ENCODE measurements at places on chromosomes 12 and 14.
A peak's percentile ranks its signal among the peaks of the same experiment; 100 is the strongest.

DNA sequence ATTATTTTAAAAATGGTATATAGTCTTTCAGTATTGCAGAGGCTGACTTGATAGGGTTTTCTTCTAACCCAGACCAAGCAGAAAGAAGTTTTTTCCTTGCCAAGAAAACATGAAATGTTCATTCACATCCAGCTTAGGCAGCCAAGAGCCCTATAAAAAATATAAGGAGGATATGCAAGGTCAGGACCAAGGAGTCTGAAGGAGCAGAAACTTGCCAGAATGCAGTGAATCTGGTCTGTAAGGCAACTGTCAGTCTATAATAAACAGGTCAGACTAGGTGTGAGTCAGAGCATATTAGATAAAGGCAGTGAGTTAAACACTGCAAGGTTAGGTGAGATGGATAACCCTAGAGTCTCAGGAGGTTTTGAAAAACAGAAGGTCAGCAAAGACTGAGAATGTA lies 645.5 kb downstream of the C12orf50 start:
- no peak for DNase-seq

DNA sequence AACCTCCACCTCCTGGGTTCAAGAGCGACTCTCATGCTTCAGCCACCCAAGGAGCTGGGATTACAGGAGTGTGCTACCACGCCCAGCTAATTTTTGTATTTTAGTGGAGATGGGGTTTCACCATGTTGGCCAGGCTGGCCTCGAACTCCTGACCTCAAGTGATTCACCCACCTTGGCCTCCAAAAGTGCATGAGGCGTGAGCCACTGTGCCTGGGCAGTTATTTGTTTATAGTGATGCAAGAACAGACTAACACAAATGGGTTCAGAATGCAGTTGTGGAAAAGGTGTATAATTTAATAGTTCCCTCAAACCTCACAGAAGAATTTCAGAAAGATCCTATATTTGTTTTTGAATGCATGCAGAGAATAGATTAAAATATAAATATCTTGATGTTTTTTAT lies 447.1 kb downstream of the ZFP36L1 start:
- no peak for DNase-seq

- DNase-seq: no peak
Measured at GRCh38 chr12:113955109-113955970, 10.8 kb downstream of the RBM19 start.

DNA sequence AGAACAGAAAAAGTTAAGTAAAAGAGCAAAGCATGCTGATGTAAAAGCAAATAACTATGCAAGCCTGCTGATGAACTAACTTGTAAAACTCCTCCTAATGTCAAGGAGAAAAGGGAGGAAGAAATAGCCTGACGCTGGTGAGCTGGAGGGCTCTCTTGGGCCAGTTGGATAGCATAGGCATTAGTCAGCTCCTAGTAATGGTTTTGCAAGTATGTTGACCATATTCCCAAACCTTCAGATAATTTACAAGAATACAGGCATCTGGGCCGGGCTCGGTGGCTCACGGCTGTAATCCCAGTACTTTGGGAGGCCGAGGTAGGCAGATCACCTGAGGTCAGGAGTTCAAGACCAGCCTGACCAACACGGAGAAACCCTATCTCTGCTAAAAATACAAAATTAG lies 871.4 kb downstream of the C12orf50 start:
- DNase-seq: peak; percentile 49

- no peak for DNase-seq
Measured at GRCh38 chr14:65470404-65470880, 57.9 kb downstream of the FUT8 start.

DNA sequence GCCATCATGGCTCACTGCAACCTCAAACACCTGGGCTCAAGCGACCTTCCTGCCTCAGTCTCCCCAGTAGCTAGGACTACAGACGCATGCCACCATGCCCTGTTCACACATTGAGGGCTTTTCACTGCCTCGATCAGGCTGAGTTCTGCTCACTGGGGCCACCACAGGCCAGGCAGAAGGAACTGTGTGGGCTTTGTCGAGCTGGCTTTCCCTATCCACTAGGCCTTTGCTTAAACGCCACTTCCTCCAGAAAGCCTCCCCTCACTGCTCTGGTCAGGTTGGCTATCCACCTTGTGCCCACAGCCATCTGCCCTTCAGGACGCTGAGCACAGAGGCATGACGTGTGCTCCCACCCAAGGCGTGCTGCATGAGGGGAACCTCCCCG lies 45.2 kb downstream of the MLXIP start:
- no peak for DNase-seq

GRCh38 chr14:34874386-34875030 lies 652 bp downstream of the BAZ1A start:
- no peak for DNase-seq

DNA sequence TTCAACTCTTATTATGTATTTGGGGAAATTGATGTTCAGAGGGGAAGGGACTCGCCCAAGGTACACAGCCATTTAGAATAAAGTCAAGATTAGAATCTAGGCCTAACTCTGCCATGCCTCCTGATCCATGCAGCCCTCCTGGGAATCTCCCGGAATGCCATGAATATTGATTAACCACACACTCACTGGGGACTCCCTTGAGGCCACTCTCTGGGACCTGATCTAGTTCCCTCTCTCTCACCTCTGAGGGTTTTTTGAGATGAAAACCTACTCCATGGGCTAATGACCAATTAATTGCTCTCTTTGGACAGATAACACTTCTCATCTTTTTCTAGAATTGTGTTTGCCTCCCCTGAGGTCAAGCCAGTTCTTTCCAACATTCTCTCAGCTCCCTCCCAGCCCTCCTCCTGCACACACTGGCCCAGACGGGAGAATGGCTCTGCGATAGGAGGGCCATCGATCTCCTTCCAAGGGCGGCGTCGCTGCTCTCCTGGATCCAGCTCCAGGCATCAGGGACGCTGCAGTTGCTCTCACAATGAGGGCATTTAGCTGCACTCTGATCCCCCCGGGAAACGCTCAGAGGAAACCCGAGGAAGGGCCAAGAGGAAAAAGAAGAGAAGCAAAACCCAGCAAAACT lies 22.6 kb downstream of the WSCD2 start:
- no peak for DNase-seq

- DNase-seq: no peak
Measured at GRCh38 chr12:123058980-123059379, 78.5 kb downstream of the ARL6IP4 start.

- no peak for DNase-seq
Measured at GRCh38 chr12:16324272-16324671, 23.2 kb upstream of the MGST1 start.

DNA sequence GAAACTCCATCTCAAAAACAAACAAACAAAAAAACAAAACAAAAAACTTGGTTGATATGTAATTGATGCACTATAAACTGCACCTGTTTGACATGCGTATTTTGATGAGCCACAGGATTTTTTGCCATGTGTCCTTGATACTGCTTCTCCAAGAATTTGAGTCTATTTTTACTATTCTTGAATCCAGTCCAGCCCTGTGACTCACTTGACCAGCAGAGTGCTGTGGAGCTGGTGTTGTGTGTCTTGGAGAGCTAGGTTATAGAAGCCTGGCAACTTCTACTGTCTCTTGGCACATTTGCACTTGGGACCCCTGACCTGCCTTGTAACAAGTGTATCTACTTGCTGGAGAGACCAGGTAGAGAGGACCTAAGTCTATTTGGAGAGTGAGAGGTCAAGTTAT lies 52.0 kb downstream of the KLRG1 start:
- DNase-seq: no peak

- DNase-seq: no peak
Measured at GRCh38 chr14:101828046-101828445, 66.5 kb downstream of the PPP2R5C start.

GRCh38 chr12:3278681-3279414 lies 201.7 kb downstream of the TSPAN9 start:
- DNase-seq: no peak

DNA sequence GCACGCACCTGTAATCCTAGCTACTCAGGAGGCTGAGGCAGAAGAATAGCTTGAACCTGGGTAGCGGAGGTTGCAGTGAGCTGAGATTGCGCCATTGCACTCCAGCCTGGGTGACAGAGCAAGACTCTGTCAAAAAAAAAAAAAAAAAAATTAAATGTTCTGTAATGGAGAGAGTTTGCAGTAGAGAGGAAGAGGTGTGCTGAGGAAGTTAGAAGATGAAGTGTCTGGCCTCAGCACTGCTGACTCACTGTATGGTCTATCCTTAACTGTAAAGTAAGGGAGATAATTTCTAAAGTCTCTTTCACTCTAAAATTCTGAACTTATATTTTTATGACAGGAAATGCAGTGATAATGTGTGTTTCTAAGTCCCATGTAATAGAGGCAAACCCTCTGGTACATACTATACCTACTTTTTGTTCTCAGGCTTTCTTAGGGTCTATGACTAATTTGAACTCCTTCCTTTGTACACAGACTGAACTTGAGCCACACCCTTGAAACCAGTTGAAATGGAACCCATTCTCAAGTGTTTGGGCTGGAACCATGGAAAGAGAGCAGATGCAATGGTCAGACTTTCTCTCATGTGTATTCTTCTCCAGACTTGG lies 278.1 kb upstream of the FAR2 start:
- no peak for DNase-seq

GRCh38 chr14:85024931-85025330 lies 505.0 kb upstream of the FLRT2 start:
- DNase-seq: no peak

GRCh38 chr12:82745063-82745674 lies 58.5 kb downstream of the TMTC2 start:
- no peak for DNase-seq

GRCh38 chr12:53235742-53236442 lies 3.9 kb upstream of the RARG start:
- DNase-seq: no peak

DNA sequence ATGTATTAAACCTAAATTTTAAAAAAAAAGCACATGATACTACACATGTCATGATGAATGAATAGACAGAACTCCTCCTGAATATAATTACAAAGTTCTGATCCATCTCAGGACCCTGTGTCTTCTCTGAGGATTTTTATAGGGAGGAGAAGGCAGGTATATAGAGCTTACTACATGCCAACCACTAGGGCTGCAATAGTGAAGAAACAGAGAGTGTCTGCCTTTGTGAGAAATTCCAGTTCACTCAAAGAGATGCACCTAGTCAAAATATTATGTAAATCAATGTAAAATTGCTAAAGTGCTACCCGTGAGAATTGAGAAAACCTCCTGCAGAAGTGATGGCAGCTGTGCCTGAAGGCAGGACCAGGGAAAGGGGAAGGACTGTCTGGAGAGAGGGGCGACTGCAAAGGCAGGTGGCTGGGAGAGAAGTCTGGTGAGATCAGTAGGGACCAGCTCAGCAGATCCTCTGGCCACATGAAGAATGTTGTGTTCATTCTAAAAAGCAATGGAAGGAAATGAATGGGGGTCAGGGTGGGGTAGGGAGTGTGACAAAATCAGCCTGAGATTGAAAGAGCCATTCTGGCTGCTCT lies 15.1 kb downstream of the ABHD4 start:
- no peak for DNase-seq

DNA sequence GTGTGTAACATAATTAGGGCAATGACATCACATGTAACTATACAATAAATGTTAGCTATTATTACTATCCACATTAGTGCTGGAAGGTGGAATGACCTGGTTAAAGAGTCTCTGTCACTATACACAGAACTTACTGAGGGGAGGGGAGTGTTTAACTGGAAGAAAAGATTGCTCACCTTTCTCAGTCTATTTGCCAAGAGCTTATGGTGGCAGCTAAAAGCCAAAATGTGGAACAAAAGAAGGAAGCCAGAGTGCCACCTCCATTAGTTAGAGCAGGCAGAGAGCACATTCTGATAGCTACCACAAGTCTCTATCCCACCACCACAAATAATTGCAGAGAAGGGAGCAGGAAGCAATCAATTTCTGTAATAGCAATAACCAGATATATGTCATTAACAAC lies 124.4 kb downstream of the MED13L start:
- DNase-seq: no peak

- DNase-seq: no peak
Measured at GRCh38 chr14:64721899-64722298, 17.7 kb downstream of the PLEKHG3 start.

- DNase-seq: no peak
Measured at GRCh38 chr12:52350786-52351185, 16.5 kb downstream of the KRT85 start.

DNA sequence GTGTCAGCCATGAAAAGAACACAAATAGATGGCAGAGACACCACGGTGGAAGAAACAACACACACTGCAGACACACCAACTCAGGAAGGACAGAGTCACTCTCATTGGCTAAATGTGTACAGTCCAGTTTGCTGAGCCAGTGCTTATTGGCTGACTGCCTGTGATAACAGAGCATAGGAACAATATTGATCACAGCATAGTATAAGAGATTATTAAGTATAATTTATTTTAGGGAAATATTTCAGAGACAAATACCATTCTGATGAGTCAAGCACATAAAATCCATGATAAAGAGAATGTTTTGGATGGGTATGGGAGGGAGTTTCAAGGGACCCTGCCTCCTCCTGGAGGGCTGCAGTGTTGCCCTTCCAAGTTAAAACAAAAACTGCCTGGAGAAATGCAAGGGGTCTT lies 50.9 kb downstream of the BTG1 start:
- DNase-seq: no peak

GRCh38 chr14:38074081-38074480 lies 133.6 kb upstream of the SSTR1 start:
- no peak for DNase-seq

DNA sequence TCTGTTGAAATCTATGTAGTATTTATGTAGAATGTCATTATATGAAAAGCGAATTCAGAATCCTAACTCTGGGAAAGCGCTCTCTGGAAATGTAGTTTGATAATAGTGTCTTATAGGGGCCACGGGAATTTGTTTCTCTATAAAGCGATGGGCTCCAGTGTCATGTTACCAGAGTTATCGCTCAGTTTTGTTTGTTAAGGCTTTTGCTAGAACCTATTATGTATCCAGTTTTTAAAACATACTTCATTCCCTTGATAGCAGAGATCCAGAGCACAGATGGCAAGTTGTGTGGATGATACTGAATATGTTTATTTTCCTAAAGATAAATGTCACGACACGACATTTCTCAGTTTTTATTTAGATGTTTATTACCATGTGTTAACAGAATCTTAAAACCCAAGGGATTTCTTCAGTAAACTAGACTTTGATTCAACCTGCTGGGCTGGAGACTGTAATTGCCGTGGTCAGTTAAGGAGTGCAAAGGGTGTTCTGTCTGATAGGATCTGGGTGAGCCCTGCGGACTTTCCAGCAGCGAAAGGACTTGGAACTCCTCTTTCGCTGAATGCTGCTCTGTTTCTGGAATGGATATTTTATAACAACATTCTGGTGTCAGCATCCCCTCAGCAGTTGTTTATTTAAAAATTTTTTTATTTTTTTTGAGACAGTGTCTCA lies 1.7 kb upstream of the DNAH10 start:
- no peak for DNase-seq

Measured in BJ (cell line).